CD4-positive, alpha-beta T cell treated with Interleukin-6 at 100 ng/mL for 8 hours (primary cell): ENCODE measurements at places on chromosomes 6 and 20.

DNA sequence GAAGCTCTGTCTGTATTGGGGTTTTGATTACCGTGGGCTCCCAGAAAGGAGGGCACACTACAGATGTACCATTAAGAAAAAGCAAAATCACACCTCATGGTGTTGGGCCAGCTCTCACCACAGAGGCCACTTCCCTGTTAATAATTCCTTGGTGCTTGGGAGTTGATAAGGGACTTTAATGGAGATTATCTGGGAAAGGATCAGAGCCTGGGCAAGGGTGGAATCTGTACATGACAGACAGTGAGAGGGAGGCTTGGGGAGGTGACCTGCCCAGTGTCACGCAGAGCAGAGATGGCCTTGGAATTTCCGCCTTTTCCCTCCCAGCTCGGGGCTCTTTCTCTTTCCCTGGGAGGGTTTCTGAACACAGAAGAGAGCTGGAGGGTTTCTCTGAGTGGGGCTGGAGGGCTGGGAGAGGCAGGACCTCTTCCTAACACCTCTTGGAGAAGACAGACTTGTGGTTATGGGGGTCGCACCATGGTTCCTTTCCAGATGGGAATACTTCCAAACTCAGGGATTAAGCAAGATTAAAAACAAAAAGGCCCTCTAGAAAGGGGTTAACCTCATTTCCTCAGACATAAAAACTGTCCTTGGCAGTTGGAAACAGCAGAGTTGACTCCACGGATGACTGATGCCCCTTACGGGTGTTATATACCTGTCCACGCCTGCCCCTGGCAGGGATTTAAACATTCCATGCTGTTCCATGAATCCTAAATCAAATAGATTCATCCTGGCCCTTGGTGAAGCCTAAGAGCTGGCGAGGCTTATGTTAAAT is 16.8 kb upstream of the KCNK16 start:
- no peak for DNase-seq

DNA sequence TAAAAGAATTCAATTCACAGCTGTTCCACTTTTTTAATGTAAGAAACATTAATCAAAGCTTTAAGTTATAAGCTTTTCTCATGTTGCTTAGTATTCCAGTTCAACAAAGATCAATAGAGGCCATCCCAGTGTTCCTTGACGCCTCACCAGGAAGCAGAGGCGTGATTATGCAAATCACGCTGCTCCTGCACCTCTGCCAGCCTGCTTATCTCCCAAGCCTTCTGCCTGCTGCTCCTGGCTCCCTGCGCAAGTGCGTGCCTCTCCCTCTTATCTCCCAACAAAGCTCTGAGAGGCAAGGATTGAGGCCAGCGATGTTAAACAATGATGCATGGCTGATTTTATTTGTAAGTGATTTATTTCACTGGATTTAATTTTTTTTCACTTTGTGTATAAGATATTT is 42.8 kb downstream of the INSM1 start:
- DNase-seq: no peak

GRCh38 chr6:33837971-33838665 is 34.3 kb upstream of the MLN start:
- DNase-seq: no peak

- DNase-seq: no peak
These were observed 532.1 kb upstream of the JAG1 start for GRCh38 chr20:11205769-11206362.

- no peak for DNase-seq
These were observed 82.1 kb downstream of the ADAT2 start for GRCh38 chr6:143368426-143368825.

- no peak for DNase-seq
These were observed 79.4 kb downstream of the PLCB4 start for GRCh38 chr20:9148291-9148690.

- no peak for DNase-seq
These were observed 721.3 kb downstream of the EYS start for GRCh38 chr6:64985726-64986125.

DNA sequence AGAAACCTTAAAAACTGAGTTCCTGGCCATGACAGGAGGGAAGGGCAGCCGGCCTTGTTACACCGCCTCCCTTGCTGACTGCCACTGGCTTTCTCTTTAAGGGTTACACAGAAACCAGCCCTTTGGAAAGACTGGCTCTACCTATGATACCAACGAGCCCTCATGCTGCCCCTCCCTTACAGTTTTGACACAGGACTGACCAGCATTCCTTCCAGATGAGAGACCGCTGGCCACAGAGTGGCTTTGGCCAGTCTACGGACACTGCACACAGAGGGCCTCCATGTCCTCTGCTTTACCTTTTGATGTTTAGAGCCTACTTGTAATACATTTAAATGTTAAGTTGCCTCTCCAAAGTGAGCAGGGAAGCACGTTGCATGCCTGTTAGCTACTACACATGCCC is 243.2 kb upstream of the GMDS start:
- DNase-seq: no peak

GRCh38 chr6:156887623-156888269 is 110.6 kb downstream of the ARID1B start:
- DNase-seq: no peak

- DNase-seq: no peak
These were observed 2.2 kb upstream of the RWDD1 start for GRCh38 chr6:116568821-116569755.

GRCh38 chr6:135008072-135008940 is 46.3 kb downstream of the HBS1L start:
- no peak for DNase-seq

GRCh38 chr6:148212366-148212765 is 130.3 kb upstream of the SASH1 start:
- DNase-seq: no peak

DNA sequence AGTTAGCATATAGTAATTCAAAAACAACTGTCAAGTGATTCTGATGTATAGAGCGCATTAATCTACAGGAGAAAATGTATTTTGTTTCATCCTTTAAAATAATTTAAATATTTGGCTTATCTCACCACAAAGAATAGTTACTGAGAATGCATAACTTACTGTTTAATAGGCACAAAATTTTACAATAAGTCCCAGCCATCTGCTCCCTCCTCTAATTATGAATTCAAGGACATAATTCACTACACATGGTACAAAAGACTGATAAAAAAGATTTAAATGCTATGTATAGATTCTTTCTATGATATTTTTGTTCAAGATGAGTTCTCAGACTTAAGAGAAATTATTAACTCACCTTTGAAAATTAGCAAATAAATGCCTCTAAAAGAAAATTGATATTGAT is 242.0 kb downstream of the FUT9 start:
- no peak for DNase-seq

DNA sequence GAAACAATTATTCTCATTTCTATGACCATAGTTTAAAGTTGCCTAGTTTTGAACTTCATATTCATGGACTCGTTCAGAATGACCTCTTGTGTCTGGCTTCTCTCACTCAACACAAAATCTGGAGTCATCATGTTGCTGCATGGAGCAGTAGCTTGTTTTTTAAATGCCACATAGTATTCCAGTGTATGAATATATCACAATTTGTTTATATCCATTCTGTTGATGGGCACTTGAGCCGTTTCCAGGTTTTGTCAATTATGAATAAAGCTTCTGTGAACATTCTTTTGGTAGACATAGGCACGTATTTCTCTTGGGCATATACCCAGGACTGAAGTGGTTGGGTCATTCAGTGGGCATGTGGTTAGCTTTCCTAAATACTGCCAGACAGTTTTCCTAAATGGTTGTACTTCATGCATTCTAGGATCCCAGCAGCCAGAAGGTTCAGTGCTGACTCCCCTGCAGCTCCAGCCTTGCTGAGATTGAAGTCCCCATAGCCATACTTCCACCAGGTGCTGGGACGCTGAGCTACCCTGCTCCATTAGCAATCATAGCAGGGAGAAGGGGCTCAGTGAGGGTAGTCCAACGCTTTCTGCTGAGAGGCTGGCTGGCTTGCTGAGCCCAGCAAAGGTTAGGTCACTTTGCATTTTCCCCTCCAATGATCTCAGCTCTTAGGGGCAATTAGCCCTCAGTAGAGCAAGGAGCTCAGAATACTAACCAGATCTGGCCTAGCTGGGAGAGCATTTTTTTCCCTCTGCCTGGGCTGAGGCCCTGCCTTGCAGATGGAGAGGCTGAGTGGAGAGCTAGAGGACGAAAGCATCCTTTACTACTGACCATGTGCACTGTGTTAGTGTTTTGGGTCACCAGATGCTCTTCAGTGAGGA is 35.7 kb upstream of the CTNNBL1 start:
- no peak for DNase-seq

DNA sequence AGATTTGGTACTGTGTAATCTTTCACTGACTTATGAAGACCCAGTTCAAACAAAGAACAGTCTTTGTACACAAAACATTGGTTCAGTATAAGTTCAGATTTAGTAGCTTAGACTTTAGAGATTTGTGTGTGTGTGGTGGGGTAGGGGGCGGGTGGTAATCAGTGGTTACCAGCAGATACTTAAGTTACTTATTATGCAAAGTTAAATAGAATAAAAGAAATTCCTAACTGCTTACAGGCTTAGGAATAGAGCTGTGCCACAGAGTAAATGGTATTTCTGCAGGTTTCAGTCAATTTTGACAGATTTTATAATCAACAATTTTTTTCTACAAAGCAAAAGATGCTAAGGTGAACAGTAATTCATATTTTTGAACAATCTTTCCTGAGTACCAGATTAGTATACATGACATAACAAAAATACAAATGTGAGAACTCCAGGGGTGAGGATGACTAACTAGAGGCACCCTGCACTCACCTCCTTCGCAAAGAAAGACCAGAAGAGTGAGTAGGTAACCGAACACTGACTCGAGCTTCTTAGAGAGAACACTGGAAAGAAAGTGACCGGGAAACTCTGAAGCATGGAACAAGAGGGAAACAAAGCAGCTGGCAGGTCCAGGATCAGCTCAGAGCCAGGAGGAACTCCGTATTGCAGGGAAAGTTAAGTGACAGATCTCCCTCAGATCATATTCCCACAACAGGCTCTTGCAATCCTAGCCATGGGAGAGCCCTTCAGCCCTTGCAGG is 560.6 kb downstream of the COL12A1 start:
- DNase-seq: no peak

DNA sequence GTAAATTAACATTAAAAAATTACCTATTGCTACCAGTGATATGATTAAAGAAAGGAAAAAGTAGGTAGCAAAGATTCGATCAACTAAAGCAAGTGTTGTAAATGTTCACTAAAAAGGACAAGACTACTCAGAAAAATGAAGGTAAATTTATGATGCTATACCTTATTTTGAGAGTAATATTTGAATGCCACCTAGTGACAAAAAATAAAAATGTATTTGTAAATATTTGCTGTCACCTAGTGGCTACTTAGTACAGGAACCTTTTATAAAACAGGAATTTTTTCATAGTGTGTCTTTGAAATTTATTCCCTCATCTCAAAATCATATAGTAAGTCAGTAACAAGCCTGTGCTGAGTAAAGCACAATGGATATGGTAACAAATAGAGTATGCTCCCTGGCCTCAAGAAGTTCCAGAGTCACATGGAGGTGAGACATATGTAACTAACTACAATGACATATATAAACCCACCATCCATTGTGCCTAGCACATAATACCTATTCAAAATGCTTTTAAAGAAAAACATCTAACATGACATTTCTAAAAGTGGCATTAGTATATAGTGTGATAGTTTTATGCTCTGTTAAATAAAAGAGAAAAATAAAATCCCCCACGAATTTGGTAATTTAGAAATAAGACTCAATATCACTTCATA is 193.1 kb upstream of the SIM1 start:
- DNase-seq: no peak

GRCh38 chr6:48490658-48491057 is 379.7 kb upstream of the PTCHD4 start:
- no peak for DNase-seq

DNA sequence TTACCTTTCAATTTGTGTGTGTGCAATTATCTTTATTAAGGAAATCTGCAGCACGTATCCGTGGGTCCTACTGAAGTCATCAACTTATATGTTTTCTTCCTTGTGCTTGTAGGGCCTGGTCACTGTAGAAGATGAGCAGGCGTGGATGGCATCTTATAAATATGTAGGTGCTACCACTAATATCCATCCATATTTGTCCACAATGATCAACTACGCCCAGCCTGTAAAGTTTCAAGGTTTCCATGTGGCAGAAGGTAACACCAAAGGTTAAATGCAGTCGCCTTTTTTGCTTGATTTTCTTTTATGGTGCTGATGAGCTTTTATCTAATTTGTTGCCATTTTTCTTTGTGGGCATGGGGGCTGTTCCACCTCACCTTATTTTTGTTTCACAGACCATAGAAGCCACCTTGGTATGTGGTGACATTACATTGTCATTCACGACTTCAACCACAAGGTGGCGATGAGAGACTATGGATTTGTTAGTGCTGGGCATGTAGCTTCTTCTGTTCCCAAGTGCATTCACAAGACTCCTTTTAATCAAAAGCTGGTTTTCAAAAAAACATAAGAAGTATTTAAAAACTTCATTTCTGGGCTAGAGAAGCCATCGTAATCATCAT is 106.5 kb upstream of the LAMP5 start:
- peak; percentile 3 for DNase-seq

DNA sequence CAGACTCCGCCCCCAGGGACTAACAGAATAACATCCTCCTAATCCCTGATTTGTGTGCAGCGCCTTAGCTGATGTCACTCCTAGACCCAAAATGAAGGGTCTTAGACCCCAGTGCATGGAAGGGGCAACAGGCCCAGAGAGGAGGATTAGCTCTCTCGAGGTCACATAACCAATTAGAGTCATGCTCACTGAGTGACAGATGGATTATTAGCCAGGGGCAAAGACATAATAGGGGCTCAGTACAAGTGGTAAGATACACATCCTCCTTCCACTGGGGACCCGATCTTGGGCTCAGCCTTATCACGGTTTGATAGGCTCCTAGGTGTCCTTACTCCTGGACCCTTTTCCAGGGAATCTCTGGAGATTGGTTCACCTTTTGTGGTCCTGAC is 858 bp downstream of the TP53INP2 start:
- DNase-seq: no peak

DNA sequence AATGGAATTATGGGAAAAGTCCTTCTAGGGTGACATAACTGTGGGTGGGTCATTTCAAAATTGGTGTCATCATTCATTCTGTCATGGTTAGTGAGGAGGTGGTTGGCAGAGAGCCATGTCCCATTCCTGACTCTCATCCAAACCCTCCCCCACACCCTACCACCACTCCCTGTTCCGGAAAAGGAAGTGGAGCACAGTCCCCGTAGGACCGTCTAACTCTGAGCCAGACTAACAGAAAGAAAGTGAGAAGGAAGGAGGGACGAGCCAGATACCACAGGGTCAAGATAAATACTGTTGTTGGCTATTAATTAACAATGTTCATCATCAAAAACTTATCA is 4.8 kb downstream of the TRIM10 start:
- no peak for DNase-seq

GRCh38 chr6:134175532-134176263 is 123.3 kb upstream of the SLC2A12 start:
- DNase-seq: peak; percentile 36

DNA sequence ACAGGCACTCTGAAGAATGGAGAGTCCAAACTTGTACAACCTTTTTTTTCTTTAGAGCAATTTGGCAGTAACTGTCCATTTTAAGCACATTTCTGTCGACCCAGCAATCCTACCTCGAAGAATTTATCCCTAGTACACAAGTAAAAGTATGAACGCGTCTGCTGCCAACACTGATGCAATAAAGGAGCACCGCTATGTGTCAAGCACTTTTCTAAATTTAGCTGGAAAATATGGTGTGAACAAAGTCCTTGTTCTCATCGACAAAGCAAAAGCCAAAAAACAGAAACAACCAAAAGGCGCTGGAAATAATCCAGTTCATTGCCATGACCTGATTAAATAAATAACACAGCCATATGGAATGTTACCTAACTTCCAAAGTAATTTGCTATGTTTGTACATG is 1.1 kb downstream of the DPM1 start:
- no peak for DNase-seq
